AG04449 (cell line): ENCODE measurements at places on chromosomes 4 and X.

GRCh38 chr4:128461291-128462102 is 173.9 kb upstream of the PGRMC2 start:
- peak; percentile 71 for DNase-seq

- DNase-seq, result no peak
These were observed 9.0 kb upstream of the LONRF3 start for GRCh38 chrX:118965395-118965794.

DNA sequence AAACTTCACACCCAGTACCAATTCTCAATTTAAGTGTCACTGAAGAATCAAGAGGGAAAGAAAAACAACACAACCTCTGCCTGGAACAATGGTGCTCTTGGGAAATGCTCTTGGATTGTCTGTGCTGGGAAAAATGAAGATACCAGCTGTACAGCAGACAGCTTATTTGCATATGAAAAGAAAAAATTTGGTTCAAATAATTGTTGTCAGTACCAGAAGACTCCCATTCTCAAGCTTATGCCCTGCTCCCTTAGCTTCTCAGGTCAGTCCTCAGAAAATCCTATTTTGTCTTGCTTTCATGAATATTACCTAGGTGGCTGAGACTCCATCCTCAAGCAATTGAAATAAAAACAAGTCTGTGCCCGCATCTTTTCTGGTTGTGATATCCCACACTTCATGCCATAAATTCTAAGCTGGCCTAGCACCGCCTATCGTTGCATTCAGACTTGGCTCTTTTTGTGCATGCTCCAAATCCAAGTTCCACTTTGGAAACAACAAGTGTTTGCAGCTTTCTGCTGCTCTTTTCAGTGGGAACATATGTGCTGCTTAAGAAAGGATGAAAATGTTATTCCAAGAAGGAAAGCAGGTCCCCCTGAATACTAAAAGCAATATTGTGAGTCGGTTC is 431.6 kb downstream of the INPP4B start:
- no peak for DNase-seq

DNA sequence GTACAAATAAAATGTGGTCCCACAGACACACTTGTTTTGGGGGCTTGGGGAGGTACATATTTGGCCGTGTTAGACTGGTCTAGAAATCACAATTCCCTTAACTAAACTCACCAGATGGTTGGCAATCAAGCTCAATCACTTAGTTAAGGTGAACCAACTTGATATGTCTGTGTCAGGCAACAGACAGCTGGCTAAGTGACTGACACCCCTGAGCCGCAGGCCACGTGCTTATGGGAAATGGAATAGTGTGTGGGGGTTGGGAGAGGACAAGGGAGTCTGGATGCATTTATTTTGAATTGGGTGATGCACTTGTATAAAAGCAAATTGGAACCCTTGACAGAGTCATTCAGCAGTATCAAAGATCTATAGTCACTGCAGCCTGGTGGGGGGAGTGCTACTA is 209.0 kb downstream of the HS6ST2 start:
- no peak for DNase-seq

DNA sequence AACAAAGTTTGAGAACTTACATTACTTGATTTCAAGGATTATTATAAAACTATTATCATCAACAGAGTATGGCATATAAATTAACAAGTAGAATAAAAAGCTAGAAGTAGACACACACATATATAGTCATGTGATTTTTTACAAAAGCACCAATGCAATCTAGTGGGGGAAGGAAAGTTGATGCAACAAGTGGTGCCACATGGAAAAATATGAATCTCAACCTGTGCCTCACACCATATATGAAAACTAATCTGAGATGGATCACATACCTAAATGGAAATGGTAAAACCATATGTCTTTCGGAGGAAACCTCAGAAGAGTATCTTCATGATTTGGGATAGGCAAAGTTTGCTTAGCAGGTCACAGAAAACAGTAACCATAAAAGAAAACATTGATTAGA is 34.9 kb upstream of the USP9X start:
- no peak for DNase-seq

DNA sequence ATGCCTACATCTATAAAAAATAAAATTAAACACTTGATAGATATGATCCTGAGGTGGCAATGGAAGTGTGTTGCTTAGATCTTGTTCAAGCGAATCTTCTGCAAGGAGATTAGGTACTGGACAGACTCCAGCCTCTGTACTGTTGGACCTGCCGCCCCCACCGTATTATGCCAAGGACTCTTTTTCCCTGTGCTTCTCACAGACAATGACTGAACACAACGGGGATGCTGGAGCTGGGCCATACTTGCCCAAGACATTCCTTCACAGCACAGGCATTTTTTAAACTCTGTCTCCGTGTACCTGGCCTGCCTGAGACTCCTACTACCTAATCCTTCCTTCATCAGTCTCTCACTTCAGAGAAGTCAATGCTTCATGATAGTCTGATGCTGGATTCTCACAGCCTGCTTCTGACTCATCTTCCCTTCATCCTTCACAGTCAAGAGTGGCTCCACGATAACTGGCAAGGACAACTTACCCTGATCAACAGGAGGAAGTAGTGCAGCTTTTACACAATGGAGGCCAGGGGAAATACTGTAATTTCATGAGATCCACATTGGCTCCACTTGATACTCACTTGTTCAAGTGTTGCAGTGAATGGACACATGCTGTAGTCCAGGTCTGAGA is 754.6 kb upstream of the AGA start:
- DNase-seq, result no peak

DNA sequence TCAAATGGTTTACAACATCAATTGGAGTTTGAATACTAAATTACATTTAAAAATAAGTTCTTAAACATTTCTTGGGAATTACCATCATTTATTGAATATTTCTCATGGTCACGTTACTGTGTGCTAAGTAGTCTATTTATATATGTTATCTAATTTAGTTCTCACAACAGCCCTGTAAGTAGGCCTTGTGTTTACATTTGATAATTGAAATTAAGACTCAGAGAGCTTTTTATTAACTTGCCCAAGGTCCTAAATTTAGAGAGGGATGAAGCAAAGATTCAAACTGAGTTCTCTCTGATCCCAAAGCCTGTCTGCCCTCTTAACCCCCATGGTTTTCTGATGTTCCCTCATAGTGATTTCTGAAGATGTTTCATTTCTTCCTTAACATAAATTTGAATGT is 103.7 kb downstream of the CEP135 start:
- DNase-seq, result no peak

DNA sequence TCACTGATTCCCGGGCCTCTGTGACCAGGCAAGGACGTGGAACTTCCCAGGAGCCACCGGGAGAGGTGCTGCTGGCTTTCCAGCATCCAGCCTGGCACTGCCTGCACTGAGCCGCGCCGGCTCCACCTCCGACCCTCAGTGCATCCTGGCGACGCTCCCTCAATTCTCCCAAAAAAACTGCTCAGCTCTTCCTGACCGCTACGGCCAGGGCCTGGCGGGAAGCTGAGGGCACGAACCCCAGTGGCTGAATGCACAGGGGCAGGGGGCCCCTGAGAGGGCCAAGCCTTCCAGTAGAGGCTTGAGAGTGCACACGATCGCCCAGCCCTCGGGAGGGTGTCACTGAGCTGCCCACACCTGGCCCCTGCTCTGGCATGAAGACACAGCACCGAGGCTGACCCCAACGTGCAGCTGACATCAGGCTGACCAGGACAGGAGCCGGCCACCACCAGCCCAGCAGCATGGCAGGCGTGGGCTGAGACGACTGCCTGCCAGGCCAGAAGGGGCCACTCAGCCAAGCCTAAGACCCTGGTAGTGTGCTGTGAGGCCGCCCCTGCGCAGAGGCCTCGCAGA is 6.9 kb downstream of the CTBP1 start:
- no peak for DNase-seq

- DNase-seq, result no peak
These were observed 38.8 kb downstream of the ADRA2C start for GRCh38 chr4:3805026-3805425.

- DNase-seq, result peak; percentile 44
These were observed 98.7 kb downstream of the CFAP299 start for GRCh38 chr4:80434238-80434637.

DNA sequence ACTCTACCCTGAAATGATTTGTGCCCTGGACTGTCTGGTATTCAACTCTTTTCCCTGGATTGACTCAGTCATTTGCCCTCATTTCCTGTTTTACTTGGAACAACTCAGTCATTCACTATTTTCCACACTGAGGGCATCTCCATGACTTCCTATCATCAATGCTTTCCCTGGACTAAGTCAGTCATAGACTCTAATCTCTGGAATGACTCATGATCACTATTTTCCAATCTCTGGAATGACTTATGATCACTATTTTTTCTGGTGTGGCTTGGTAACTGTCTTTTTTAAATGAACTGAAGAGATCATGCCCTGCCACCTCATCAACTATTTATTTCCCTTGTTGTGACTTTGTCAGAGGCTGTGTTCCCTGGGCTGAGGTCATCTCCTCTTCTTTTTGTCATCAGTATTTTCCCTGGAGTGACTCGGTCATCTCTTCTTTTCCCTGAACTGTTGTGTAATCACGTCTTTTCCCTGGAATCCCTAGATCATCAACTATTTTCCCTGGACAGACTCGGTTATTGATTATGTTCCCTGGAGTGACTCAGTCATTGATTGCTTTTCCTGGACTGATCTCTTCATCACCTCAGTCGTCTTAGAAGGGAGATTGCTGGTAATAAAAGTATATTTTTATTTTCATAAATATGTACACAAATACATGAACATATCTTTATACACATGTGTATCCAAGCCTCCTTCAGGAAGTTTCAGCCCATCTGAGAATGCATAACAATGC is 327.1 kb upstream of the VCX start:
- no peak for DNase-seq
